Lung (tissue), 17 donors: ENCODE measurements at places on chromosomes 5 and 9. TPM values are rescaled to one million over a fixed set of nuclear protein-coding genes. Genes with fewer than 3 reads are reported as not detected.

The CAVIN4 gene
- 0.31 TPM for polyA plus RNA-seq

The SPATA31A3 gene
- polyA plus RNA-seq, result not detected

The SLC25A2 gene
- 0.05 TPM for polyA plus RNA-seq

The PCDHGA3 gene
- 0.26 TPM for polyA plus RNA-seq

The PCDHA13 gene
- polyA plus RNA-seq, result 0.15 TPM

The ARHGEF28 gene
- 3.0 TPM for polyA plus RNA-seq

The PPP2R2B gene
- polyA plus RNA-seq, result 0.16 TPM

The SMIM33 gene
- polyA plus RNA-seq, result 0.17 TPM

The CAMK4 gene
- 0.18 TPM for polyA plus RNA-seq

The HBEGF gene
- polyA plus RNA-seq, result 16.3 TPM

The DOK3 gene
- 22.0 TPM for polyA plus RNA-seq

The PCDHA9 gene
- not detected for polyA plus RNA-seq

The TAF11L10 gene
- polyA plus RNA-seq, result not detected

The CORO2A gene
- 6.8 TPM for polyA plus RNA-seq

The GRM6 gene
- not detected for polyA plus RNA-seq

The EFNA5 gene
- polyA plus RNA-seq, result 2.1 TPM

The FNIP1 gene
- 8.4 TPM for polyA plus RNA-seq

The REEP2 gene
- 0.29 TPM for polyA plus RNA-seq

The ZNF462 gene
- 2.5 TPM for polyA plus RNA-seq

The VPS13A gene
- 3.7 TPM for polyA plus RNA-seq

The SLC46A2 gene
- 18.5 TPM for polyA plus RNA-seq

The MRNIP gene
- polyA plus RNA-seq, result 15.4 TPM

The DBH gene
- 0.08 TPM for polyA plus RNA-seq

The BARX1 gene
- 0.08 TPM for polyA plus RNA-seq

The EQTN gene
- 0.26 TPM for polyA plus RNA-seq

The LIX1 gene
- not detected for polyA plus RNA-seq

The ENDOG gene
- polyA plus RNA-seq, result 34.2 TPM

The SLC36A2 gene
- not detected for polyA plus RNA-seq
